Stimulated activated CD4-positive, alpha-beta T cell treated with anti-CD3 and anti-CD28 coated beads, Interleukin-1b, Interleukin-23, amount 100 ng/mL, for 1 hour (primary cell): ENCODE measurements at places on chromosomes 5 and 9.

DNA sequence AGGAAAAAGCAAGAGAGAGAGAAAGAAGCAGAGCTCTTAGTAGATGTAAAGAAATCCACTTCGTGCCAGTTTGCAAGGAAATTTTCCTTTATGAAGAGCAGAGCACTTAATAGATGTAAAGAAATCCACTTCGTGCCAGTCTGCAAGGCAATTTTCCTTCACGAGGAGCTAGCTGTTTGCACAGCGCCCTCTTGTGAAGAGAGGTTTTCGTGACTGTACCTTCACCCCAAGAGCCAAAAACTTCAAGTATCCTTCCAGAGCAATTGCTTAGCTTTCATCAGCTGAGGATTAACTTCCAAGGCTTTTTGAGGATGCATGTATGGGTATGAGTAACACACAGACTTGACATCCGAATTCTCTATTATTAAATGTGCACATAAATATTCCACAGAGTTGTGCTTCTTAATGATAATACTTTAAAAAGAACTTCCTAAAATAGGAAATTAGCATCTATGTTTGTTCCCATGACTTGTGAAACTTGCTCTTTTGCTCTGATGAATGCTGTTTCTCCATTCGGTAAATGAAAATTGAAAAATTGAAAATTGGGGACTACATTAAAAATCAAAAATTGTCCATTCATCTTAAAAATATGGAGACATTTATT is 525.6 kb downstream of the PDE4D start:
- peak; percentile 12 for DNase-seq

GRCh38 chr9:130857864-130858738 is 23.0 kb downstream of the ABL1 start:
- DNase-seq: no peak

DNA sequence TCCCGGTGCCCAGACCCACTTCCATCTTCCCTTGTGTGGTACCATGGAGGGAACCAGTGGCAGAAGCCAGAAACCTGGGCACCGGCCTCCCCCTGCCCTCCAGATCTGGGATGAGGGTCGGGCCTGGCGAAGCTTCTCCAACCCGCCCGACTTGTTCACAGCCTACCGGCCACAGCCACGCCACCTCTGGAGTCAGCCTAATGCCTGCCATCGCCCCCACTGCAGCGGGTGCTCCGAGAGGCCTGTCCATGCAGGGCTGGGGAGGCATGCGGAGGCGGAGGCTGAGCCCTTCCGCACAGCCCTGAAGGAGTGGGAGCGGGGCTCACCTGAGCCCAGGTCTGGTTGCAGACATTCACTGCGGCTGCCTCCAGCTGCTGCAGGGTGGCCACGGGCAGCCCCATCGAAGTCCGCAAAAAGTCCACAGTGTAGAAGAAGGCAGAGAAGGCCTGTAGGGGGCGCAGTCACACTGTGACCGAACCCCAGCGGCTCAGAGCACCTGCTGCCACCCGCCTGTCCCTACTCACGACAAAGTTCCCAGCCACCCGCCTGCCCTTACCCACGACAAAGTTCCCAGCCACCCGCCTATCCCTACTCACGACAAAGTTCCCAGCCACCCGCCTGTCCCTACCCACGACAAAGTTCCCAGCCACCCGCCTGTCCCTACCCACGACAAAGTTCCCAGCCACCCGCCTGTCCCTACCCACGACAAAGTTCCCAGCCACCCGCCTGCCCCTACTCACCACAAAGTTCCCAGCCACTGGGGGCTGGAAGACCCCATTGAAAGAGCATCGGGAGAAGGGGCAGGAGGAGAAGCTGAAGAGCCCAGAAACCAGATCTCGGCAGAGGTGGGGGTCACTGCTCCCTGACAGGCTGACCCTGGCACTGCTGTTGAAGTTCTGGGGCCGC is 3.8 kb upstream of the NPDC1 start:
- DNase-seq: no peak

DNA sequence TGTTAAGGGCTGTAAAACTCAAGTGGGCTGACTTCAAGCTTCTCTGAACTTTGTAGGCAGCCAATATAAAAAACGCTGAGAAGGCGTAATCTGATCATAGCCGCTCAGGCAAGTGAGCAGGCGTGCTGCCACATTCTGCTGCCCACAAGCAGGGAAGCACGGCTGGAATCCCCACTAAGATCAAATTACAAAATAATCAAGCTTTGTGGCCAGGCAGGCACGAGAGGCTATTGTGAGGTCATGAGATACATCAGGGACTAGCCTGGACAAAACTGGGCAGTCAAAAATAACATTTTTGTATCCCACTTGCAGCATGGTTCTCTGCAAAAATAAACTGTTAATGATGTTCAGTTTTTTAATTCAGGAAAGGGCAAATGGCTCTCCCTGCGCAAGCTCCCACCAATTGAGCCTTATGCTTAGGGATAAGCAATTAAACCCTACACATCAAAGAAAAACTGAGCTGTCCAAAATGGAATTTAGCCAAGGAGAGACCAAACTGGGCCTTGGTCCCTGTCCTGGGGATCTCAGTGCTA is 64.0 kb downstream of the POU5F2 start:
- DNase-seq: no peak

DNA sequence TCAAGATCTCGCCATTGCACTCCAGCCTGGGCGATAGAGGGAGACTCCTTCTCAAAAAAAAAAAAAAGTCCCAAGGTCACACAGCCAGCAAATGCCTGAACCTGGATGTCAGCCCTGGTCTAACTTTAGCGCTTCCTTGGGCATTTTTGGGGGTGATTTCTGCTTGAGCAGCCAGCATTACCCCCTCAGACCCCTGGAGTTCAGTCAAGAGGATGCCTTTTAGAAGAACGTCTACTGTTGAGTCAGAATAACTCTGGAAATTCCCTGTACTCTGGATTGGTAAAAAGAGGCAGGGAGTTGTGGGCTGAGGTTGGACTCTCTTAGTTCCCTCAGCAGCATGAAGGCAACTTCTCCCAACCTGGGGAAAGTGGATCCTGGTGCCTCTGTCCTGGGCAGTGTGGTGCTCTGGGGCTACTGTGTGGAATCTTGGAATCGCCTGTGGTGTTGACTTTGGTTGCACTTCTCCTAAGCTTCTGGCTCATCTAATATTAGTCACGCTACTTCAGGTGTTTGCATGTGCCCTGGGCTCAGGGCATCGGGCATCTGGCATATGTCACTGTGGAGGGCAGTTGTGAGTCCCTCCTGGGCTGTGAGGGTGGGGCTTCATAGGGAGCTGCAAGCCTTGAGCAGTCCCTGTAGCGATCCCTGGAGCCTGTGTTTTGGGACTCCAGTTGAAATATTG is 32.2 kb downstream of the STXBP1 start:
- no peak for DNase-seq

- DNase-seq: no peak
Observed at GRCh38 chr5:168311061-168311566, 19.7 kb downstream of the WWC1 start.

- no peak for DNase-seq
Observed at GRCh38 chr5:113118298-113118697, 141.7 kb downstream of the DCP2 start.

- DNase-seq: no peak
Observed at GRCh38 chr5:115124741-115125140, 45.0 kb downstream of the TRIM36 start.

- DNase-seq: no peak
Observed at GRCh38 chr5:173751266-173751600, 134.8 kb upstream of the BOD1 start.

DNA sequence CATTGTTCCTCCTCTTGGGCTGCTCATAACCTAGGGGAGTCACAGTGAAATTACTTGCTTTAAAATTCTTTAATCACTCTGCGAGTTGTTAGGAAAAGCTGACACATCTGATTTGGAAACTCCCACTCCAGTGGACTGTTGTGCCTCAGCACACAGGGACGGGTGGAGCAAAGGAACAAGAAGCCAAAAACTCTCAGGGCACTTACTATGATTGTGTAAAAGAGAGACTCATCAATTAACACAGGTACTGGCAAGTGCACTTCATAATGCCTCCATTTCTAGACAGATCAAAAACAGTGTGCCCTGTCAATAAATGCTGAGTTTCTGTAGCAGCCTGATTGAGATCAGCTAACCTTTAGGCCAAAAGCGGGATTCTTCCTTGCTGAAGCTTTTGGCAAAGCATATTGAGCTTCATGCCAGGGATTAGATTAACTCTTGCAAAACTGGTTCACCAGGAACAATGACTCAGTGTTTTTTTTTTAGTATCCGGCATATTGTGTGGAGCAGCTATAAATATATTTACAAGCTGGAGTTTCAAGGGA is 55.9 kb downstream of the TMC1 start:
- no peak for DNase-seq

DNA sequence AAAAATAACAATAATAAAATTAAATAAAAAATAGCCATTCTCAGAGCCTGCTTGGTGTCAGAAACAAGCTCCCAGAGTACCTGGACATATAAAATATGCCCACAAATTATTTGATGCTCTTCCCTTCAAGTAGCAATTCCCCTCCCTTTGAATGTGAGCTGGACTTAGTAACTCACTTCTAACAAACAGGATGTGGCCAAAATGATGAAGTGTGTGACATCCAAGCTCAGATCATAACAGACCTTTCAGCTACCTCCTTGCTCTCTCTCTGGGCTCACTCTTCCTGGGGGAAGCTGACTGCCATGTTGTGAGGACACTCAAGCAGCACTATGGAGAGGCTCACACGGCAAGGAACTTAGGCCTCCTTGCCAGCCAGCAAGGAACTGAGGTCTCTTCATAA is 69.0 kb downstream of the SPRY4 start:
- DNase-seq: no peak

GRCh38 chr5:150609843-150610584 is 30.4 kb upstream of the SYNPO start:
- no peak for DNase-seq

DNA sequence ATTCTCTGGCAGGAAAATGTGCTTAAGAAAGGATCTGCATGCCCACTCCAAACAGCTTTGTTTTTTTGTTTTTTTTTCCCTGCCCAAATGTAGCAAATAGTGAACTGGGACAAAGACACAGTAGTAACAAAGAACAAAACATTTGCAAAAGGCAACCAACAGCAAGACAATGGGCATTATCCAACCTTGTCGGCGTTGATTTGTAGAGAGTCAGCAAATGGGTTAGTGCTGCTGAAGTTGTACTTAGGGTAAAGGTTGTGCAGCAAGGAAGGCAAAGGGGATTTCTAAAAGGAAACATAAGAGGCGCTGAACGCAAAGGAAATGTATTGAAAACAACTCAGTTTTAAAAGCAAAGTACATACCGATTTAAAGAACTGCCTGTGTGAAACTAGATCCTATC is 136.2 kb downstream of the MPDZ start:
- DNase-seq: no peak

DNA sequence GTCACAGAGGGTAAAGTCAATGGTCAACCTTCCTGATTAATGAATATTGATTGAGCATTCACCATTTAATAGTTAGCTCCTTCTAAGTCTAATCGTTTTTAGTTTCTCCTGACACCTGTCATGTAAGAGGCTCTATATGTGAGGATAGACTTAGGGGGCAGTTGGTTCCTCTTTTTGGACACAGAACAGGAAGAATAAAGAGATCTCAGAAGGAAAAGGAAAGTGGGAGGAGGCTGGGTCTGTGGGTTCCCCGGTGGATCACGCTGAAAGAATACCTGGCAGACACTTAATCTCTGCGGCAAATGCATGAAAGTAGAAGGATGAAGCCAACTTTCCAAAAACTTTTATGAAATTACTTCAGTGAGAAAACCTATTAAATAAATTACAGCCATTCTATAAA is 98.4 kb downstream of the PDE4D start:
- DNase-seq: no peak

GRCh38 chr5:161676103-161676502 is 9.4 kb upstream of the GABRA6 start:
- DNase-seq: no peak

DNA sequence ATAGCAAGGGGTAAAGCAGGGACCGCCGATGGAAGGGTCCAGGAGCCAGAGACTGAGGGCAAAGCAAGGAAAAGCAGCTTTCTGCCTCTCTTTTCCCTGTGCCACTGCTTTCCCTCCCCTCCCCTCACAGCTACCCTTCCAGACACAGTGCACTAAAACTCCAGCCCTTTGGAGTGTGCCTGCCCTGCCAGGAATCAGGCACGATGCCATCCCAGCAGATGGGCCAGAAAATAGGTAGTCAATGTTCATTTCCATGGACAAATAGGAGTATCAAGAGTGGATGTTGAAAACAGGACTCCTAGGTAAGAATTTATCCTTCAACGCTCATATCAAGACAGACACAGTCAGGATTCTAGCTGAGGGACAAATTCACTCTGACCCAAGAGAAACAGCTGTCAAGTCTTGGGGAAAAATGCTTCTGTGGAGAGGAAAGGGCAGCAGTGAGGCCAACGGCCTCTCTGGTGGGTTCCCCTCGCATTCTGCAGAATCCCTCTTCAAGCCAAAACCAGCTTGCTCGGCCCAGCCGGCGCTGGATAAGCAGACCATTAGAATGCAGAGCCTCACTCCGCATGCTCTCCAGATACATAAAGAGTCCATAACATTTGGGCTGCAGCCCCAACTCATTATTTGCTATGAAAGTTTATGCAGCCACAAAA is 138.0 kb downstream of the CAAP1 start:
- no peak for DNase-seq
